ENCODE measurements at places on chromosomes 2 and 18. TPM values are rescaled to one million over a fixed set of nuclear protein-coding genes. Genes with fewer than 3 reads are reported as not detected.

Gene TIMM21
- 134 TPM for total RNA-seq

- DNase-seq, result no peak
These were observed 38.2 kb downstream of the CASP8 start for GRCh38 chr2:201298462-201299052.

DNA sequence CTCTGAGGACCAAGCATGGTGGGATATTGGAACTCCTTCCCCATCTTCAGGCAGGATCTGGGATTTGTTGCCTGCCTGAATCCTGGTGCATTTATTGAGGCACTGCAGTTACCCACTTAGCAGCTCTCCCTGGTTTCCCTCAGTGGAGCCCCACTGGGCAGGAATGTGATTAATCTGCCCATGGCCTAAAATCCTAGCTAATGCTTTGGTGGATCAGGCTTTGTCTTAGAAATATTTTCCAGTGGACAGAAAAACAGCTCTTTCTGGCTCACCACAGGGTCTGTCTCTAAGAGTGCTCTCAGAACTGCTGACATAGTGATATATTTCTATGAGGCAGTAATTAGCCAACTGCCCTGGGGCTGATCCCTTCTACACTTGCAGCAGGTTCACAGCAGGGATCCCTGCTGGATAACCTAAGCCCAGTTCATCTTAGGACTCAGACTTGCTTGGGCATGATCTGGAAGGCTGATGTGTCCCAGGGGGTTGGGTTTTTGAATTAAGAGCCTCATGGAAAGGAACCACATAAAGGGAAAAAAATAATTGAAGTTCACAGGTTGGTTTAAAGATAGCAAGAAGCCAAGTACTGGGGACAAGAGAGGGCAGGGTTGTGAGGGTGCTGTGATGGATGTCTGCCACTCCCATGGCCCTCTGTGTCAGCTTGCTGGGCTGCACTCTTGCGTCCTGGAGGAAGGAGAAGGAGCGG, 44.3 kb upstream of the ZDBF2 start:
- DNase-seq, result no peak

- DNase-seq, result no peak
These were observed 5.4 kb downstream of the IRS1 start for GRCh38 chr2:226794196-226794661.

- peak; percentile 40 for DNase-seq
These were observed 88.9 kb upstream of the BCL2L11 start for GRCh38 chr2:111031546-111032478.
